ENCODE measurements at places on chromosomes 12 and 14. TPM values are rescaled to one million over a fixed set of nuclear protein-coding genes. Genes with fewer than 3 reads are reported as not detected.

- ATAC-seq = no peak
Observed at GRCh38 chr12:49894751-49895148, 8.9 kb downstream of the FAIM2 start.

DNA sequence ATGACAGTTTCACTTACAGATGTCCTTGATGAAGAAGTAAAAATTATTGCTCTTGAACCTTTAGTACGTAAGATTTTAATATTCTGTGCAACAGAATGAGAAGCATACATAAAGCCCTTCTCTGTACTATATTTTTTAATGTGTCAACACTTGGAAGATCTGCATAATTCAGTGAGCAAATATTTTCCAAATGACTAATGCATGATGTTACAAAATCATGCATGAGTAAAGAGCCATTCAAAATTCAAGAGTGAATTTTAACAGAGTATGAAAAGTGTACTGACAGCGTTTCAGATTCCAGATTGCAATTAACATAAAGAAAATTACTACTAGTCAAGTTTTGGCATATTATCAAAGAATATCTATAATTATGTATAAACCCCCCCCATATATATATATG is 101.4 kb upstream of the BBS10 start:
- peak; percentile 78 for ATAC-seq

DNA sequence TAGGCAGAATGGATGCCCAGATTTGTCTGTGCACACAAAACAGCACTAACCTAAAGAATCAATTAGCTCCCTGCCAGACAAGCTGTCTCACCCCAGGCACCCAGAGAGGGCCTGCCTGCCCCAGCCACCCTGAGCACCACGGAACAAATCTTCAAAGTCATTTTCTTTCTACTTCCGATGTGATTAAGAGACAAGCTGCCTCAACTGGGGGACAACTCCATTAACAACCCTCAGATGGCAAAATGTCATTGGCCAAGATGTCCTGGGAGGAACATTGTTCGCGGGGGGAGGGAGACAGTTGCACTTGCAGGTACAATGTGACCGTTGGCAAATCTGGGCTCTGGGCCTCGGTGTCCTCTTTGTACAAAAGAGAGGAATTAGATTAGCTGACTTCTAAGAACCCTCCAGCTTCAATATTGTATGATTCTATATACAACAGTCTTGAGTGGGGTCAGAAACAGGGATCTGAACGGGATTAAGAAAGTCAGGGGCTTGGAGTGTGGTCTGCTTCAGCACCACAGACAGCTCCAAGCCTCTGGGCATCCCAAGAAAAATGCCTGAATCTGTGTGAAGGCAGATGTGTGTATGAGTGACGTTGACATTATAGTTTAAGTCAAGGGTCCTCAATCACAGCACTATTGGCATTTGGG is 42.8 kb upstream of the CMKLR1 start:
- ATAC-seq = no peak

DNA sequence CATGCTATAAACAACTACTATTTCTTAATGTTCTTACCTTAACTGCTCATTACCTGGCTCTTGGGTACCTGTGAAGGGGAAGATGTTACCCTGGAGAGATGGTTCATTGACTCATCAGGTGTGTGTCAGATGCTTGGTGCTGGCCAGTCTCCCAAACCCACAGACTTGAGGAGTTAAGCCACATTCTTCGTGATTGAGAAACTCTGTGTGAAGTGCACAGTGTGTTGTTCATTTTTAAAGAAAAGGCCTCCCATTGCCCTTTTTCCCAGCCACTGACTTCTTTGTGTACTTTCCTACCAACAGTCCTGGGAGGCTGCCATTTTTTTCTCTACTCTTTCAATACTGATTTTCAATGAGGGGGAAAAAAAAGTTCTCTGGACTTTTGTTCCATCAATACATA is 3.2 kb downstream of the MGST1 start:
- ATAC-seq = peak; percentile 96

DNA sequence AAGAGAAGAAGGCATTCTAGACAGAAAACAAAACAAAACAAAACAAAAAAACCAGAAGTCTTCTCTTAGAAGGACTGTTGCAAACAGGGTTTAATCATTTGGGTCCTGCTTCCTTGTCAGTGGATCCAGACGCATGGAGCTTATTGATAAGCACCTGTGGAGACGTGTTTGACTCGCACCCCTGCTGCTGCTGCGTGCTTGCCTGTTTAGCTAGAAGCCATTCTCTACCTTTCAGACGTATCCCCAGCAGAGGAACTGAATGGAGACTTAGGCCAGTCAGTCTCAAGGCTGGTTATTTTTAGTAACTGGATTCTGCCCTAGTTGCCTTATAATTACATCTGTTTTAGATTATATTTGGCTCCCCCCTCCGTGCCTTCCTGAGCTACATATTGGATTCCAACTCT is 186.1 kb upstream of the EEA1 start:
- ATAC-seq = no peak

DNA sequence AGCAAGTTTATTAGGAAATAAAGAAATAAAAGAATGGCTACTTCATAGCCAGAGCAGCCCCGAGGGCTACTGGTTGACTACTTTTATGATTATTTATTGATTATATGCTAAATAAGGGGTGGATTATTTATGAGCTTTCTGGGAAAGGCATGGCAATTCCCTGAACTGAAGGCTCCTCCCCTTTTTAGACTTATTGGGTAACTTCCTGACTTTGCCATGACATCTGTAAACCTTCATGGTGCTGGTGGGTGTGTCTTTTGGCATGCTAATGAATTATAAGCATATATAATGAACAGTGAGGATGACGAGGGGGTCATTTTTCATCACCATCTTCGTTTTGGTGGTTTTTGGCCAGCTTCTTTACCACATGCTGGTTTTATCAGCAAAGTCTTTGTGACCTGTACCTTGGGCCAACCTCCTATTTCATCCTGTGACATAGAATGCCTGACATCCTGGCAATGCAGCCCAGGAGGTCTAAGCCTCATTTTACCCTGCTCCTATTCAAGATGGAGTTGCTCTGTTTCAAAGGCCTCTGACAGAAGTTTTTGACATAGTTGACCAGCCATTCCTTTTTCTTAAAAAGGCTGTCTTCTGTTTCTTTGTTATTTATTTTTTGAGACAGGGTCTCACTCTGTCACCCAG is 11.1 kb upstream of the PTGES3 start:
- no peak for ATAC-seq

DNA sequence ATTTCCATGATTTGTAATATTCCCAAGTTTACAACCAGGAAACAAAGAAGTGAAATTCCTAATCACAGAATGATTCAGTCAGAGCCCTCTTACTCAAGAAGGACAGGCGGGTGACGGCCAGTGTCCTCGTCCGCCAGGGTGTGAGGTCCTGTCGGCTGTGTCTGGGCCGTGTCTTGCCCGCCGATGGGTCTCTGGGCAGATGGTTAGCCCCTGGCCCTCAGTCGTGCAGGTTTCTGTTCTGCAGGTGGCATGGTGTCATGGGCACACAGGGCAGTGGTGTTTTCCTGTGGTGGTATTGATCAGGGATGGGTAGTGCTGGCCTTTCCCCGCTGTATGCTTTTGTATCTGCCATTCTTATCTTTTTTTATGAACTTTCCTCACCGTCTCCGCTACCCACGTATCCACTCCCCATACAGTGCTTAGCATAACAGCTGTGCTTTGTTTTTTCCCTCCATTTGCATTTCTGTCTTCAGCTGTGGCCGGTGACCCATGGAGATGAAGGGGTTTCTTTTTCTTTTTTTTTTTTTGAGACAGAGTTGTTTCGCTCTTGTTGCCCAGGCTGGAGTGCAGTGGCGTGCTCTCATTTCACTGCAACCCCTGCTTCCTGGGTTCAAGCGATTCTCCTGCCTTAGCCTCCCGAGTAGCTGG is 100.7 kb downstream of the TSPAN9 start:
- ATAC-seq = no peak

DNA sequence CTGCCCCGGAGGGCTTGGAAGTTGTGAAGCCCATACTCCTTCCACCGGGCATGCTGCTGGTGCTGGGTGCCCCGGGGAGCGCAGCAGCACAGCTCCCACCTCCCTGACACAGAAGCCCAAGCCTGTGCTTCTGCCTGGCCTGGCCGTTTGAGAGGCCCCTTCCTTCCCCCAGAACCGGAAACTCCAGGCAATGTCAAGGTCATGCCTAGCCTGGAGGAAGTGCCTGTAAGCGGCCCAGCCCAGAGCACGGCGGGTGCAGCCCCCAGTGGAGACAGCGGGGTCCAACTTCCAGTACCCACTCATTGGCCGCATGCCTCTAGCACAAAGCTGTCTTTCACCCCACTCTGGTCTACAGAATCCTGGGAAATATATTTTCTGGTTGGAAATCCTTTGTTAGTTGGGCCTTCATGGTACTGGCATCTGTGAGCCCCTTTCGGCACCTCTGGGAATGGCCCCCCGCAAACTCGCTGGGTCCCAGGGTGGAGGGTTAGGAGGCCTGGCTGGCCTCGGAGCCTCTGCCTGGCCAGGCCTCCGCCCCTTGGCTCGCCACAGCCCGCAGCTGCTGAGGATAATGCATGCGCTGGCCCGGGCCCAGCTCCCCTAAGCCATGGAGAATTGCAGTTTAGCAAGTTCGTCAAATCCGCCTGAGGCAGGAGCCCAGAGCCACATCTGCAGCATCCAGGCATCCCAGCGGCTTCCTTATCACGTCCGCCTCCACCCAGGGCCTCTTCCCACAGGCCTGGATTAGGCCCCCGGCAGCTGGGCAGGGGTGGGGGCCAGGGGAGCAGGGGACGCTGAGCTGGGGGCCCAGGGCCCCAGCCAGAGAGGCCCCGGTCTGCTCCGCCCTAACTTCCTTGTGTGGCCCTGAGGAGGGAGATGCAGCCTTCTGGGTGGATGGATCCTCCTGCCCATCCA is 48.9 kb upstream of the DLK1 start:
- ATAC-seq = peak; percentile 22

- ATAC-seq = peak; percentile 55
Observed at GRCh38 chr12:66596199-66596598, 82.7 kb downstream of the GRIP1 start.

DNA sequence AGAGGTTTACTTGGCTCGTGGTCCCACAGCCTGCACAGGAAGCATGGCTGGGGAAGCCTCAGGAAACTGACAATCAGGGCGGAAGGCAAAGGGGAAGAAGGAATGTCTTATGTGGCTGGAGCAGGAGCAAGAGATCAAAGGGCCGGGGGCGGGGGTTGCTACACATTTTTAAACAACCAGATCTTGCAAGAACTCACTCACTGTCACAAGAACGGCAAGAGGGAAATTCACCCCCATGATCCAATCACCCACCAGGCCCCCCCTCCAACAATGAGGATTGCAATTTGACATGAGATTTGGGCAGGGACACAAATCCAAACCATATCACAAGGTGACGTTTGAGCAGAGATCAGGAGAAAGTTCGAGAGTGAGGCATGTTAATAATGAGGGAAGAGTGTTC is 163.7 kb upstream of the RPH3A start:
- ATAC-seq = no peak

DNA sequence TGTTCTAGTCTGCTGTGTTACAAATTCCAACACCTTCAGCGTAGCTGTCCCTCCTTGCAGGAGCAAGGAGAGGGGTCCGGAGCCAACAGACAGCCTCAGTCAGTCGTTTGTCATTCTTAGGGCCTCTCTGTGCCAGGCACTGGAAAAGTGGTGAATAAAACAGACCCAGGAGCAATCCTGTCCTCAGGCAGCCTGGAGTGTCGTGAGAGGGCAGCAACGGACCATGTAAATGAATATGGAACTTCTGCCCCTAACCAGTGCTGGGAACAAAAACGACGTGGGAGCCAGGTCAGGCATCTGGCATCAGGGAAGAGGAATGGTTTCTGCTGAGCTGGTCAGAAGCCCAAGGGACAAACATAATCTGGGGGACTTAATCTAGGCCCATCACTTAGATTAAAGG is 64.8 kb upstream of the PSMC1 start:
- no peak for ATAC-seq

DNA sequence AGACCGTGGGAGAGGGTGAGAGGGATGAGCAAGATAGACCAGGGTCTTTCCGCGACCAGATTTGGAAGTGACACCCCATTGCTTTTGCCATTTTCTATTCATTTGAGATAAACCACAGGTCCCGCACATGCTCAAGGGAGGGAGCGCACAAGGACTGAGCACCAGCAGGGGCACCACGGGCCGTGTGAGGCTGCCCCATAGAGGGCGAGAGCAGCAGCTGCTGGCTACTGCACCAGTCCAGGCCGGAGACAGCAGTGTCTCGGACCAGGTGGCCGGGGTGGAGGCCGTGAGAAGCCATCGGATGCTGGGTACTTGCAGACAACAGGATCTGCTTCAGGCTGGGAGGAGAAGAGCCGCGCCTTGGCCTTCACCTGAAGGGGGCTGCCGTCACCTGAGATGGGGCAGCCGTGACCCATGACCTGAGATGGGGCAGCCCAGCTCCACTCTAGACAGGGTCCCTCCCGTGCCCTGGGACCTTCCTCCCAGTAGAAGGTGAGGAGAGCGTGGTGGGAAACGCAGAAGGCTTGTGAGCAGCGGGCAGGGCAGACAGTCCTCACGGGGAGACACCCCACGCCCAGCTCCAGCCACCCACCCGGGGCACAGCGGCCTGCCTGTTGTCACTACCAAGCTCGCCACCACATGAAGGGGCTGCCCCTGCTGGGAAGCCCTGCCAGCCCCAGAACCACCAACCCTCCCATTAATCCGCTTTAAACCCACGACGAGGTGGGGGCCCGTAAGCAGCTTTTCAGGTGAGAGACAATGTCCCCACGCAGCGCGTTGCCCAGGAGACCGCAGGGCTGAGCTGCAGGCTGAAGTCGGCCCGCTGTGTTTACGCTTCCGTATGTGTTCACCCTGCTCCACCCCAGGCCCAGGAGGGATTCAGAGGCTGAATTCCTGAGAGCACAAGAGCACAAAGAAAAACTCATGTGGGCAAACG is 61.7 kb upstream of the FBRSL1 start:
- ATAC-seq = peak; percentile 44

DNA sequence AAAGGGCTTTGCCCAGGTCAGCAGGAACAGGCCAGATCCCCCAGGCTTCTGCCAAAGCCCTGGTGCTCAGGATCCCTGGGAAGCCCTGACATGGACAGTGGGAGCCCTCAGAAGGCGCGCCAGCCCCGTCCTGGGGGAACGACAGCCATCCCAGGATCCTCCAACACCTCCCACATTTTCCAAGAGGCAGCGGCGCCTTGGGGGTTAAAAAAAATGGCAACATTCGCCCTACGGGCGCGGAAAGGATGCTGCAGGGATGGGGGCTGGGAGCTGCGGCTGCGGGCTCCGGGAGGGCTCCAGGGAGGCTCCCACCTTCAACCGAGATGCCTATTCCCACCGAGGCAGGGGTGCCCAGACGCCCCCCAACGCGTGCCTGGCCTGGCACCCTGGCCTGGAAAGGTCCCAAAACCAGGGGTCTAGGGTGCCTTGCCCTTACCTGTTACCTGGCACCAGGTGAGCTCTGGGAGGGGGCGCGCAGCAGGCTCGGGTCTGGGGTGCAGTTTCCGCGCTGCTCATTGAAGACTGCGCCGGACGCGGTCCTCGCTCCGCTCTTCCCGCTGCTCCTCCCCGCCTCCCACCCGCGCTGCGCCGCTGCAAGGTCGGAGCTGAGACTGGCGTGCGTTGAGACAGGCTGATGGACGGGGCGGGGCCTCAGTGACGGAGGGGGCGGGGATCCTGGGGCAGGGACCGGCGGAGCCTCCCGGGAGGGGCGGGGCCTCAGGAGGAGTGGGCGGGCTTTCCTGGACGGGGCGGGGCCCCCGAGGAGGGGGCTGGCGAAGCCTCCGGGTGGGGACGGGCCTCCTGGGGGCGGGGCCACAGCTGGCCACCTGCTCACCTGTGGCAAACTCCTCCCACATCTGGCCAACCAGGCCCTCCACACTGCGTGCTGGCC is at the start of gene ABCB9:
TSS of gene ABCB9 (minus strand) at position 613 of the 892 bp plus-strand sequence. CDS start 6,228 bp downstream, outside the sequence.
- peak; percentile 97 for ATAC-seq

GRCh38 chr12:39074063-39074462 is 168.7 kb upstream of the CPNE8 start:
- ATAC-seq = peak; percentile 71

CPM gene
- total RNA-seq = 8.2 TPM

CLMN gene
- 9.6 TPM for total RNA-seq

WDR20 gene
- total RNA-seq = 26.5 TPM

SCYL2 gene
- total RNA-seq = 29.3 TPM

CPNE8 gene
- total RNA-seq = 11.2 TPM

KRT81 gene
- total RNA-seq = not detected

STAC3 gene
- 1.1 TPM for total RNA-seq
